Activated CD4-positive, CD25-positive, alpha-beta regulatory T cell treated with anti-CD3 and anti-CD28 coated beads, Interleukin-2, amount 50 U/mL, for 24 hours (primary cell): ENCODE measurements at places on chromosomes 1 and 21.
A peak's percentile ranks its signal among the peaks of the same experiment; 100 is the strongest.

- no peak for ATAC-seq
These were observed 16.0 kb downstream of the S100A11 start for GRCh38 chr1:152020849-152021248.

DNA sequence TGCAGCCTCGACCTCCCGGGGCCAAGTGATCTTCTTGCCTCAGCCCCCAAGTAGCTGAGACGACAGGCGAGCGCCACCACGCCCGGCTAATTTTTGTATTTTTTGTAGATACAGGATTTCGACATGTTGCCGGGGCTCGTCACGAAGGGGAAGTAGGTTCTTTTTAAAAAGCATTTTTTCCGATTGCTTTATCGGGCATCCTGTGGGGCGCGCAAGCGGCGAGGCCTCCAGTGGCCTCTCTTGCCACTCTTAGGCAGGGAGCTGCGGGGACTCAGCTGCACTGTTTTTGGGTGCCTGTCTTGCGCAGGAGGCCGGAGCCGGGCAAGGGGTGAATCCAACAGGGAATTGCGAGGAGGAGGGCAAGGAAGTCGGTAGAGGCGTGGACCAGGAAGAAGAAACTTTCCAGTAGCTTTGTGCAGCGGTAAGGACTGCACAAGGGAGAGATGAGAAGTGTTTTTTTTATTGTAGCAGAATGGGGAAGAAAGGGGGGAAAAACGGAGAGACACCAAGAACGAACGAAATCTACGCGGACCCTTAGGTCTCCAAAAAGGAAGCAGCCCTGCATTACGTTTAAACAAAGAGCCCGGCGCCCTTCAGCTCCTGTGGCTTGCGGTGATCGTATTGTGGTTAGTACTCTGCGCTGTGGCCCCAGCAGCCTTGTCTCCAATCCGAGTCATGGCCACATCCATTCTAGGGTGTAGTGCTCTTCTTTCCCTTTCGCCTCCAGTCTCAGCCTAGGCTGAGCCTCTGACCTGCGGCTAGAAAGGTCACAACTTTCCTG is 164.8 kb downstream of the PPIAL4G start:
- peak; percentile 84 for ATAC-seq

- no peak for ATAC-seq
These were observed 37.8 kb downstream of the MAN1A2 start for GRCh38 chr1:117405042-117405441.

DNA sequence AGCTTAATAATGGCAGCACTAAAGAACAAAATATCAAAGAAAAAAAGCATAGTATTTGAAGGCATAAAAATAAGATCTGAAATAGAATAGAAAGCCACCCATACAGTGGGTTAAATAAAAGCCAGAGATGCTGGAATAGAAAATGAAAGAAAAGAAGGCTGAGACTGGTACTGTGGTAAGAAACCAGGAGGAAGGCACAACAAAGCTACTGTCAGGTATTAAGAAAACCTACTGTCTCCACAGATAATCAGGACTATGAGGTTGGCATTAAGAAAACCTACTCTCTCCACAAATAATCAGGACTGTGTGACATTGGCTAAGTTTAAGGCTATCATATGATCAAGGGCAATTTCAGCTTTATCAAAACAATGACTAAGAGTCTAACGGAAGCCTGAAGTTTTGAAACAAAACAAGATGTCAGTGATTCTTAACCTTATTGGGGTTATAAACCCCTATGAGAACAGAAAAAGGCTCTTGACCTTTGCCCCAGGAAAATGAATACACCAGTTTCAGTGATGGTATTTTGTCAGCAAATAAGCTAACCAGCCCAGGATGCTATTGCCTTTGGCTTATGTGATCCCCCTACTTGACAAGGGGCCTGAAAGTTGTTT is 24.4 kb downstream of the MCOLN2 start:
- ATAC-seq = no peak

DNA sequence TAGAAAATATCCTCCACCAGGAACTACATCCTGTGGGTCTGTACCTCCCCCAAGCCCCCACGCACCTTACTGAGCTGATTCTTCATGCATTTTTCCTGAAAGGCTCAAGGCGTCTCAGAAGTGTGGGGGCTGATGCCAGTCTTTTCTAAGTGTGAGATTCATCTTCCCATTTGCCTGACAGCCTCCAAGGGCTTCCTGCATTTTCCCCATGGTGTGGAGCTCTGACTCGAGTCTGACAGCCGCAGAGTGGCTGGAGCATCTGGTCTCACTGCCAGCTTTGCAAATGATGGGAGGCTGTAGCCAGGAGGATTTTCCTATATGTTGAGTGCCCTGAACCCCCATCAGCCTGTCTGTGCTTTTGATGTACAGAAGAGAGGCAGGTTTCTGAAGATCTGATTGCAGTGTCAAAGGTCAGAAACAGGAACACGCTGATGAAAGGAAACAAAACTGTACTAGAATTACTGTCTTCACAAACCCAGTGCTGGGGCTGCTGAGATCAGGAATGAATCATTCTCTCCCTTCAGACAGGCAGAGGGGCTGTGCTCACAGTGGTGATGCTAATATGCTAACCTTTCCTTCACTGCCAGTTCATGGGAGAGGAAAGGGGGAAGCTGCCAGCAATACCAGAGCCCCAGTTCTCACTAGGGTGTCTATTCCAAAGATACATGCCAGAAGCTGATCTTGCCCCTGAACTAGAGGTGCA is 201.5 kb upstream of the C1orf174 start:
- no peak for ATAC-seq

GRCh38 chr1:189150624-189151023 is 1327.0 kb downstream of the BRINP3 start:
- ATAC-seq = no peak

DNA sequence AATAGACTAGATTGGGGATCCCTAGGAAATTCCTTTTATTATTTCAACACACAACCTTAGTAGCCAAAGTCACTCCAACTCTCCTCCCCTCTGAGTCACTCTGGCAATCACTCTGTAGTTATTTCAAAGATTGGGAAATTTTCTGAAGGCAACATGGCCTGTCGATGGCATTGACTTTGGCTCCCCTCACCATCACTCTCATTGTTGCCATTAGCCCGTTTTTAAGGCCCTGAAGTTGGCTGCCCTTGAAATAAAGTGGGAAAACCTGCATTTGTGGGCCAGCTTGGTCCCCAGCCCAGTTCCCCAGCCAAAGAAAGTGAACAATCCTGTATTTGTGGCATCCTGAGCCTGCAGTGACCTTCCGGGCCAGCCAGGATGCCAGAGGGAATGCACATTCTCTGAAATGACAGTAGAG is 52.5 kb downstream of the CDC7 start:
- ATAC-seq = no peak

GRCh38 chr1:212234431-212235395 is 50.5 kb upstream of the PPP2R5A start:
- peak; percentile 92 for ATAC-seq

DNA sequence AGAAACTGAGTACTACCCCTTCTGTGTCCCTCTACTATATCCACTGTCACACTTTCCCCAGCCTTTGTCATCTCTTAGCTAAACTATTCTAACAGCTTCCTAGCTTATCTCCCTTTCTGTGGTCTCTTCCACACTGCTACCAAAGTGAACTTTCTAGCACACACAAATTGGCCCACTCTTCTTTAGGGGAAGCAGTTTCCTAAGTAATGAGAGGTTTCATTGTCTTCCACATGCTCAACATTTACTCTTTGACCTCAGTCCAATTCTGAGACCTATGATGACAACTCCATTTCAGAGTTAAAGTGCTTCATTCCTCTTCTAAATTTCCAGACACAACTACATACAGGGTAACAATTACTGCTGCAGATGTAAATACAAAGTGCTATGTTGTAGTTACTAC is 32.9 kb downstream of the SCYL3 start:
- no peak for ATAC-seq

DNA sequence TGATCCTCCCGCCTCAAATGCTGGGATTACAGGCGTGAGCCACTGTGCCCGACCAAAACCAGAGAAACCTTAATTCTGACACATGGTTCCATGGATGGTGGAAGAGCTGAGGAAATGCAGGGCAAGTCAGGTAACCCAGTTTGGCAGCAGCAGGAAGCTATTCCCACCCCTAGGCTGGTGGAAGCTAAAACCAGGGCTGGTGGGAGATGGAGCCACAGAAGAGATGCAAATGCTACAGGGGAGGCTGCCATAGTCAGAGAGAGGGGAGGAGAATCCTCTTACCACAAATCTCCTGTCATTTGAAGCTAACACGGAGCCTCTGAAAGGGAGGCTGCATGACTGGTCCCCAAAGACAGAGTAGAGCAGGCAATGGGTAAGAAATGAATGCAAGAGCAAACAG is 4.1 kb upstream of the CDC42BPA start:
- no peak for ATAC-seq

DNA sequence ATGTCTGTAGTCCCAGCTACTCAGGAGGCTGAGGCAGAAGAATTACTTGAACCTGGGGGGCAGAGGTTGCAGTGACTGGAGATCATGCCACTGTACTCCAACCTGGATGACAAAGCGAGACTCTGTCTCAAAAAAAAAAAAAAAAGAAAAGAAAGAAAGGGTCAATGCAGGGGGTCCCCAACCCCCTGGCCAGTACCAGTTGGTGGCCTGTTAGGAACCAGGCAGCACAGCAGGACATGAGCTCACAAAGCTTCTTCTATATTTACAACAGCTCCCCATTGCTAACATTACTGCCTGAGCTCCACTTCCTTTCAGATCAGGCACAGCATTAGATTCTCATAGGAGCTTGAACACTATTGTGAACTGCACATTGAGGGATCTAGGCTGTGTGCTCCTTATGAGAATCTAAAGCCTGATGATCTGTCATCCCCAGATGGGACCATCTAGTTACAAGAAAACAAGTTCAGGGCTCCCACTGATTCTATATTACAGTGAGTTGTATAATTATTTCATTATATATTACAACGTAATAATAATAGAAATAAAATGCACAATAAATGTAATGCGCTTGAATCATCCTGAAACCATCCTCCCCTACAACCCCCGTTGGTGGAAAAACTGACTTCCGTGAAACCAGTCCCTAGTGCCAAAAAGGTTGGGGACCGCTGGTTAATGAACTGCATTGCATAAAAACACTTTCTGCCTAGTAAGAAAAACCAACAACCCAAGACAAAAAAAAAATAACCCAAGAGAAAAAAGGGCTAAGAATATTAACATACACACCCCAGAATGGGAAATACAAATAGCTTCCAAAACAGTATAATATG is 2.8 kb downstream of the ZBTB8OS start:
- no peak for ATAC-seq

- no peak for ATAC-seq
These were observed 36.0 kb upstream of the SLC19A1 start for GRCh38 chr21:45578176-45578801.

DNA sequence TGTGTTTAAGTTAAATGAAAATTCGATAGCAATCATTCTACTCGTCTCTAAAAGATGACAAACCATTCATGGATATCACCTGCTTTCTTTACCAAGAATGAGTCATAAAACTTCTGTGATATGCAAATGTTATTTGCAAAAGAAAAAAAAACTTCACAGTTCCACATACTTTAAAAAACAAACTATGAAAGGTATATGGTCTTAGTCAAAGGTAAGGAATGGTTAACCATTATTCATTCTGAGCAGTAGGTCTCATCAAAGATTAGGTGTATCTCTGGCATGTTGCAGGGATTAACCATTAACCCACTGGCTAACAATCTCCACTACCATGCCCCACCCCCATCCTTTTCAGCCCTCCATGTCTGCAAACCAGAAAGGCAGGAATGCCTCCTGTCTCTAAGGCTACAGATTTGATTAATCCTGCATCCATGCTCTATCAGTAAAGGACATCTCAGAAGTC is 44.4 kb downstream of the PTPN14 start:
- ATAC-seq = peak; percentile 35

GRCh38 chr1:42328916-42329496 is 6.0 kb downstream of the FOXJ3 start:
- ATAC-seq = no peak

GRCh38 chr1:69213644-69214043 is 354.1 kb upstream of the LRRC7 start:
- no peak for ATAC-seq

- no peak for ATAC-seq
These were observed 184.5 kb downstream of the TGFBR3 start for GRCh38 chr1:91701472-91701869.

DNA sequence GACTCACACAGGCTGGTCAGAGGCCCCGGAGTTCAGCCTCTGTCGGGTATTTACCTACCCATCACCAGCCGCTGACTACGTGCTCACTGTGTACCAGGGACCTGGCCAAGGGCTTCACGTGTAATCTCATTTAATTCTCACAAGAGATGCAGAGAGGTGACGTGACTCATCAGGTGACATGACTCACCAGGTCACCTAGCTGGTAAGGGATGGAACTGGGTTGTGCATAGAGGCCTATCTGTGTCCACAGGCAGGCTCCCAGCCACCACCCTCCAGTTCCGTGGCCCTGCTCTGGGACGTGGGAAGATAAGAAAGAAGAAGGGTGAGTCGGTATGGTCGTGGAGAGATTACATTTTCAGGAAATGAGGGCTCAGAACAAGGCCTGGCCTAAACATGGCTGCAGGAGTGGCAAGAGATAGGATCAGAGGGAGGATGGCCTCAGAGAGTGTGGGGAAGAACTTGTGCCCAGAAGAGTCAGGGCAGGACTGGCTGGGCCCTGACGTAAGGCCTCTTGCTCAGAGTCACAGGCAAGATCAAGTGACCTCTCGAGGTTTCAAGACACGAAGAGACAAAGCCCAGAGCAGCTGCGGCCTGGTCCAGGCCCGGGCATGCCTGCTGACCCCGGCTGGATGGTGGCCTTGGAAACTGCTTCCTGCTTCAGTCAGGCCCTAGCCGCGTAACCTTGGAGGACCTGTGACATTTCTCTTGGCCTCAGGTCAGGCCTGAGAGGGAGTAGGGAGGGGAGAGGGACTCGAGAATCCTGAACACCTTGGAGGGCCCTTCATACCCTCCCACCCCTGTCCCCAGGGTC is 52.7 kb upstream of the WASF2 start:
- peak; percentile 95 for ATAC-seq
